ENCODE measurements at places on chromosomes 5 and 9. TPM values are rescaled to one million over a fixed set of nuclear protein-coding genes. Genes with fewer than 3 reads are reported as not detected.

Gene BTNL3
- polyA plus RNA-seq = not detected

Gene INSYN2B
- polyA plus RNA-seq = 0.12 TPM

GRCh38 chr5:100479079-100479688 is 56.0 kb upstream of the FAM174A start:
- peak; percentile 7 for DNase-seq

Gene PCDHGB6
- polyA plus RNA-seq = 0.05 TPM

GRCh38 chr5:81232464-81233079 is 550 bp upstream of the CKMT2 start:
- DNase-seq = no peak

- DNase-seq = no peak
These were observed 71.1 kb upstream of the NR3C1 start for GRCh38 chr5:143474616-143475015.

DNA sequence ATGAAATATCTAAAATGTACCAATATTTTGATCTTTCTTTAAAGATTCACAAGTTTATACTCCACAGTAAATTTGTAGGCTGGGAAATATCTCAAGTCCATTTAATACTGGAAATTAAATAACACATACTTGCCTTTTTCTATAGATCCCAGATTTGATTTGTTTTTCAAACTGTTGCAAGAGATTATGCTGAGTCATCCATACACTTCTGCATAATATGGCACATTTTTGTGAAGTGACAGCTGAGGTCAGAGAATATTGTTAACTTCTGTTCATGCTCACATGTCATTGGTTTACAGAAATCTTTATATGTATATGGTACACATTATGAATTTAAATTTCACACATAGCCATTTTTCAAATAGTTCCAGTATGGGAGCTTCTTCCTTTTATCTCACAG is 1066.3 kb upstream of the NUDT12 start:
- no peak for DNase-seq

- peak; percentile 89 for DNase-seq
These were observed 16.0 kb downstream of the TRMO start for GRCh38 chr9:97906236-97906831.

Gene BAAT
- not detected for polyA plus RNA-seq

- DNase-seq = no peak
These were observed 279.3 kb upstream of the ANKRD55 start for GRCh38 chr5:56512313-56512996.

- no peak for DNase-seq
These were observed 233.3 kb upstream of the GRAMD2B start for GRCh38 chr5:126189862-126190261.

Gene PRSS3
- not detected for polyA plus RNA-seq

- no peak for DNase-seq
These were observed 131.6 kb upstream of the SLC24A2 start for GRCh38 chr9:19920401-19920800.

GRCh38 chr9:97179616-97180015 is 127.8 kb upstream of the CCDC180 start:
- DNase-seq = no peak

- DNase-seq = no peak
These were observed 153.8 kb downstream of the HCN1 start for GRCh38 chr5:45542421-45542820.

Gene FREM1
- not detected for polyA plus RNA-seq

DNA sequence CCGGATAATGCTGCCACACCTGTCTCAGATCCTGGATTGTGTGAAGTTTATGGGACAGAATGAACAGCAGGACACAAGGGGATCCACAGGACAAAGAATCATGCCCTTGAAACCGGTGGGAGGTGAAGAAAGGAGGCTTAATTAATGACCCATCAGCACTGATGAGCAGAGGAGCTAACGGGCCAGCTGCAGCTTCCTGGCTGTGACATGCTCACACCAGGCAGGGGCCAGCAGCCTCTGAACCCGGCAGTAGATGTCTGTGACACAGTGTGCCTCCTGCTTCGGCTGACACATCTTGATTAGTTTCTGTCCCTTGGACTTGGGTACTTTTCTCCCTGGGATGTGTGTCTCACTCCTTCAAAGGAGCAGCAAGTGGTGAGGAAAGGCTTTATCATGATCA is 328.8 kb upstream of the BRINP1 start:
- DNase-seq = no peak

DNA sequence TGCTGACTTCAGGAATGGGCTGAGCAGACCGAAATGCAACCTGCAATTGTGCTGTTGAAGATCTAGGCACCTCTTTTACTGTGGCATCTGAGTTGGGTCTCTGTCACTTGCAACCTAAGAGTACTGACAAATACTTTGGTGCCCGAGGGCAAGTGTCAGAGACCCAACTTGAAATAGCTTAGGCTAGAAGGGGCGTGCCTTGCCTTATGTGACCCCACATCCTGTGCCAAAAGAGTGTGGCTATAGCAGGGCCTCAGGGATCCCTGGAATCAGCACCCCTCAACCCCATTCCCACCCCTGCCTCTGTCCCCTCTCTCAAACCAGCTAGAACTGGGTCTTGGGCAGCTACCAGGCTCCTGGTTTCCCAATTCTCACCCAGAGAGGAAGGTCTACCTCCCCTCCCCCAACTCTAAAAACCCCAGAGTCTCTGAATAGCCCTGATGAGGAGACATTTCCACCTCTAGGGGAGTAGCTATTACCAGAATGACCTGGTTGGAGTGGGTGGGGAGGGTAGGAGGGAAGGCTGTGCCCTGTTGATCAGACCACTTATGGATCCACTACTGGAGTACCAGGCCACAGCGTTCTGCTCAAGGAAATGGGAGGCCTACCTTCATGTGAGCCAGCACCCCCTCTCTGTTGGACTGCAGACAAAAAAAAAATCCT is 17.5 kb downstream of the RAI14 start:
- DNase-seq = no peak

DNA sequence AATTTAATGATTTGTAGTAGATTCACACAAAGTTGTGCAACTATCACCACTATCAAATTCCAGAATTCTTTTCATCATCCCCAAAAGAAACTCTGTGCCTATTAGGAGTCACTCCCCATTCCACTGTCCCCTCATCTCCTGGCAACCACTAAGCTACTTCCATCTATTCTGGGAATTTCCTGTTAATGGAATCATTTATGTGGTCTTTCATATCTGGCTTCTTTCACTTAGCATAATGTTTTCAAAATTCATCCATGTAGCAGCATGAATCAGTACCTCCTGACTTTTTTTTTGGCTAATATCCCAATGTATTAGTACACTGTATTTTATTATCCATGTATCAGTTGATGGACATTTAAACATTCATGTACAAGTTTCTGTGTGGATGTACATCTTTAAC is 157.6 kb downstream of the TTC39B start:
- no peak for DNase-seq

- DNase-seq = no peak
These were observed 350.8 kb downstream of the DMRT2 start for GRCh38 chr9:1400983-1401382.

DNA sequence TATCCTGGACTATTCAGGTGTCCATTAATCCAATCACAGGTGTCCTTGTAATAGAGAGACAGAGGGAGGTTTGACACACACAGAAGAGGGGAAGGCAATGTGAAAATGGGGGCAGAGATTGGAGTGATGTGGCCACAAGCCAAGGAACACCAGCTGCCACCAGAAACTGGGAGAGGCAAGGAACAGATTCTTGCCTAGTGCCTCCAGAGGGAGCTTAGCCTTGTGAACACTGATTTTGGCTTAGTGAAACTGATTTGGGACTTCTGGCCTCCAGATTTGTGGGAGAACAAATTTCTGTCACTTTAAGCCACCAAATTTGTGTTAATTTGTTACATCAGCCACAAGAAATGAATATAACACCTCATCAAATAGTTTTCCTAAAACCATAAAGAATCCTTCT is 416.2 kb downstream of the ENC1 start:
- DNase-seq = no peak

DNA sequence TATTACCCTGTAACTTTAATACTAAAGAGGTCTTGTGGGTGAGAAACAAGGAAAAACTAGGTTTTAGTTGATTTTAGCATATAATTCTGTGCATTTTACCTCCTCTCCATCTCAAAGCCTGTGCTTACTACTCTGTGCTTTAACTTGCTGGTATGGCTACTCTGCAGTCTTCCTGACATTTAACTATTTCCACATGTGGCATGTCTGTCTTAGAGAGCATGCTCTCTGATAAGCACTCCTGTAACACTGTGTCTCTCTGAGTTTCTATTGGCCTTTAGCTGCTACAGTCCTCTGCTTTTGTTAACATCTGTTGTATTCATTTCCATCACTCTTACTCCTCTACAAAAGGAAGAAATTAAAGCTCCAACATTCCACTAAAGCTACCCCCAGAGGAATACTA is 418.3 kb downstream of the RAB3C start:
- DNase-seq = no peak

DNA sequence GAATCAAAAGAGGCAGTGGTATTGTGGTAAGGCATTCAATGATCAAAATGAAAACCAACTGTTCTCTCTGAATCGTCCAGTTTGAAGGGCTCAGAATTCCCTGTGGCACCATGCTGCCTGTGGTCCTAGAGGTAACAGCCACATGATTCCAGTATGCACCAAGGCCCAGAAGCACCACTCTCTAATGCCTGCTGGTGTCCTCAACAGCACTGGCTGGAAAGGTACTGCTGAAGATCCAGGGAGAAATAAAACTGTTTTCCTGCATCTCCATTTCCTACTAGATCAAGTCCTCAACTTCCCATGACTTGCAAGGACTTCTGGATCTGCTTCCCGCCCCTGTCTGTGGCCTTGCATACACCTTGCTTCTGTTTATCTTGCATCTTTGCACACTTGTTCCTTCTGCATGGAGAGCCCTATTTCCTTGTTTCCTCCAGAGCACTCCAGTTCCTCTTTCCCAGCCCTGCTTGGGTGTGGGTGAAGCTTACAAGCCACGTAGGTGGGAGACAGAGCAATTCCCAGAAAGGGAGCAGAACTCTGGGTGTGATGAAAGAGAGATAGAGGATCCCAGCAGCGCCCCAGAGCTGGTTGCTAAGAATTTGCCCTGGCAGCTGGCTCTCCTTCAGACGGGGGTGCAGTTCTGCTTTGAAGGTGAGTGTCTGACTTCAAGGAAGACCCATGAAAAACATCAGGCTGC is 41.0 kb upstream of the EQTN start:
- DNase-seq = no peak

Gene OR2K2
- not detected for polyA plus RNA-seq

Gene HK3
- polyA plus RNA-seq = not detected

DNA sequence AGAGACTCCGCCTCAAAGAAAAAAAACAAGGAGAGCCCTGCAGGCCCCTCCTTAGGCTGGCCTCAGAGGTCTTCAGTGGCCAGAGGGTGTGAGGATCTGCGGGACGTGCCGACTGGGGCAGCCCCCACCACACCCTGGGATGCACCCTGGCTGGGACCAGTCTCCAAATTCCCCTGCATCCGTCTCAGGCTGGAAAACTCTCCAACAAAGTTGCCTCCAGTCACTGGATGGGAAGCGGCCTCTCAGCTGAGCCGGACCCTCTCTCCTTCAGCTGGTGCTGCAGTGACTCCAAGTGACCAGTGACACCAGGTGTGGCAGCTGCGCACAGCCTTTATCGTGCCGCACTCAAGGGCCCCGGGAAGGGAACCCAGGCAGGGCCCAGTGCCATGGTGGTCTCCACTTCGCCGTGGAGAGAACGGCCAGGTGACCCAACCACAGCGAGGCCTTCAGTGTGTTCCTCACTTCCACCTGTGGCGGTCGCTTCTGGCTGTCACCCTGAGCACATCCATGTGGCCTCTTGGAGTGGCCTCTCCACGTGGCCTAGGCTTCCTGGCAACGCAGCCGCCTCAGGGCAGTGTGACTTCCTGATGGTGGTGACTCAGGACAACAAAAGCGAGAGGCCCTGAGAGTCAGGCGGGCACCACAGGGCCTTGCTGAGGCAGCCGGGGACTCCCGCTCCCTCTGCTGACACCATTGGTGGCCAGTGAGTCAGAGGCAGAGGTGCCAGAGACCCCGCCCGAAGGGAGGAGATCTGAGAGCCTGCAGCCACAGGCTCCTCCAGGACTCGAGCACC is 19.3 kb upstream of the CAMSAP1 start:
- peak; percentile 83 for DNase-seq

- no peak for DNase-seq
These were observed at the start of gene PRDM12 for GRCh38 chr9:130664251-130665028. Gene PRDM12 (plus strand): TSS chr9:130664594. CDS start chr9:130664654, 60 bp downstream.

DNA sequence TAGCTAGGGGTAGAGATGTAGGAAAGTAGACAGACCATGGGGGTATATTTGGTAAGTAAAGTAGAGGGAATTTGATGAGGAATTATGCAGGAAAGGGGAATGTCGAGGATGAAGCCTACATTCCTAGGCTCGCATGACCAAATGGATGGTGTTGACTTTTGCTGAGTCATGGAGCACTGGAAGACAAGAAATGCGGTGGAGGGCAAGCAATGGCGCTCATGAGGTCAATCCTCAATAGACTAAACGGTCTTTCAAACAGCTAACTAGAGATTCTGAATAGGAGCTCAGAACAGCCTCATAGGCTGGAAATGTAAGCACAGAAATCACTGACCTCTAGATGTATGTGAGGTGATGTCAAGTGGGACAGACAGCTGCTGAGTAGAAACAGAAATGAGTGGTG is 50.7 kb upstream of the FST start:
- no peak for DNase-seq

GRCh38 chr5:154811239-154811638 is 39.2 kb downstream of the FAXDC2 start:
- DNase-seq = no peak

Gene SLC46A2
- not detected for polyA plus RNA-seq

Gene PCDHB11
- not detected for polyA plus RNA-seq
